CD4-positive, alpha-beta T cell treated with Interleukin-17A for 4 hours (primary cell): ENCODE measurements at places on chromosomes 7 and 10.

DNA sequence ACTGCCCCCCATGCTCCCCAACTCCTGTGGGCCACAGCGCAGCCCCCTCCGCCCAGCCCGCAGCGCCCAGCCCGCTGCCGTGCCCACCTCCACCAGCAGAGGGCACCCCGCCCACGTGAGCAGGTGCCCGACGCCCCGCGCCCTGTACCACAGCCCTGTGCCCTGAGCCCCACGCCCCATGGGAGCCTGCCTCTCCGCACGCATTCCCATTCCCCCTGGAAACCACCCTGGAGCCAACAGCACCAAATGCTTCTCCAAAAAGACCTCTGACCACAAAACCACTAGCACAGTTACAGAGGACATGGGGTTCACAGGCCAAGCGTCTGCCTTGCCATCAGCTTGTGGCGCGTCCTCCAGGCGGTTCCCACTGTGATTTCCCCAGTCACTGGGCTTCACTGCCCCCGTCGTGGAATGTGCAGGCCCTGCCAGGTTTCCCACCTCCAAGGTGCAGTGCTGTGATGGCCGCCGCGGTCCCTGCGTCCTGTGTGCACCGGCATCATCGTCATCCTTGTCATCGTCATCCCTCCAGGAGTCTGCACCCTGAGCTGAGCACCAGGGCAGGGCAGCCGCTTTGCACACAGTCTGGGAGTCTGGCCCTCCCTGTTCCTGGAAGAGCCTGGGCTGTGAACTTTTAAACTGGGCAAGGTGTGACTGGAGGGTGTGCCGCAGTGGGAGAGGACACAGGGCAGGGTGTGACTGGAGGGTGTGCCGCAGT is 61.7 kb downstream of the PWWP2B start:
- DNase-seq: peak; percentile 80

GRCh38 chr10:1061930-1062774 is 6.0 kb downstream of the WDR37 start:
- no peak for DNase-seq

- DNase-seq: no peak
These were observed 168.6 kb downstream of the REEP3 start for GRCh38 chr10:63689768-63690167.

DNA sequence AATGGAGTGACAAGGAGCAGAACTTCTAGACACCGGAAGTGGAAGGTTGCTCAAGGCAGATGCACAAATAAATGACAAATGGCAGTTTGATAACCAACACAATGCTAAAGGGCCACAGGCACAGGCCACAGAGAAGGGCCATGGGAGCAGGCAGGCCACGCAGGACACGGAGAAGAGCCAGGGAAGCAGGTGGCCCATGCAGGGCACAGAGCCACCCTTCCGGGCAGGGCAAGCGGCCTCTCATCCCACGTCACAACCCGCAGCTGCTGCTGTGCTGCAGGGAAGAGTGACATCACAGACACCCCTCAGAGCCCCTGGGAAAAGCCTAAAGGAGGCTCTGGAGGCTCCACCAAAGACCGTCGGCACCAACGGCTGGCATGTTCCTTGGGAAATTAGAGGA is 328.5 kb downstream of the PTPRN2 start:
- DNase-seq: no peak

- DNase-seq: no peak
These were observed 408.4 kb downstream of the PARD3 start for GRCh38 chr10:34406463-34407323.

DNA sequence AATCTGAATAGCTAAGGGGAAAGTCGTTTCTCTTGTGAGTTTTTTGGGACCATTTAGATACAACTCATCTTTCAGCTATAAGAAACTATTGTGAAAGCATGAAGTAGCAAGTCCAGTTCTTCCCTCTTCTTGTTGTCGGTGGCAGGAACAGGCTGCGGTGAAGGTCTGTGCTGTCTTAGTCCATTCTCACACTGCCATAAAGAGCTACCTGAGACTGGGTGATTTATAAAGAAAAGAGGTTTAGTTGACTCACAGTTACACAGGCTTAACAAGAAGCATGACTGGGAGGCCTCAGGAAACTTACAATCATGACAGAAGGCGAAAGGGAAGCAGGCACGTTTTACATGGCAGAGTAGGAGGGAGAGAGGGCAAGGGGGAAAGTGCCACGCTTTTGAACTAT is 261.8 kb downstream of the GATA3 start:
- no peak for DNase-seq

GRCh38 chr10:8463853-8464252 is 409.4 kb downstream of the GATA3 start:
- no peak for DNase-seq

GRCh38 chr7:112789453-112789816 is 758 bp downstream of the TMEM168 start:
- no peak for DNase-seq

GRCh38 chr7:139453673-139454321 is 29.7 kb downstream of the KLRG2 start:
- no peak for DNase-seq

DNA sequence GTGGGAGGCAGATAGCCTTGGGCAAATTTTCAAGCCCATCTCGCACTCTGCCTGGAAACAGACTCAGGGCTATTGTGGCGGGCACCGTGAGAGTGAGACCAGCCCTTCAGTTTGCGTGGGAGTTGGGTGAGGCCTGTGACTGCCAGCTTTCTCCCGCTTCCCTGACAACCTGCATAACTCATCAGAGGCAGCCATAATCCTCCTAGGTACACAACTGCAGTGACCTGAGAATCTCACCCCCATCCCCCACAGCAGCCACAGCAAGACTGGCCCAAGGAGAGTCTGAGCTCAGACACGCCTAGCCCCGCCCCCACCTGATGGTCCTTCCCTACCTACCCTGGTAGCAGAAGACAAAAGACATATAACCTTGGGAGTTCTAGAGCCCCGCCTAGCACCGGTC is 275.4 kb downstream of the GRID1 start:
- no peak for DNase-seq

GRCh38 chr10:104013489-104013888 is 46.5 kb downstream of the SLK start:
- no peak for DNase-seq

DNA sequence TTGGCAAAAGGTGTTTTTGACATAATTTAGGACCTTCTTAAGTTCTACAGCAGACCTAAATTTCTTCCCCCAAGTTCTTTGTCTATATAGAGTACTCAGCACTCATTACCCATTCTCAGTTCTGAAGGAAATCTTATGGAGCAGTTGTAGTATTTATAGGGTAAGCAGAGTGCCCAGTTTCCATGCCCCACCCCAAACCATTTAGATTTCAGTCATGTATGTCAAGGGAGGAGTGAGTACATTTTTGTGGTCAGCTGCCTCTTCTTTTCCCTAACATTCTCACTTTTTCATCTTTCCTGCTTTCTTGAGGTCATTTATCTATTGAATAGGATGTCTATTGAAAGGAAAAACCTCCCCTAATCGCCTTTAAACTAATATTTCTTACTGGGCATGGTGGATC is 83.3 kb downstream of the KAT6B start:
- DNase-seq: no peak

DNA sequence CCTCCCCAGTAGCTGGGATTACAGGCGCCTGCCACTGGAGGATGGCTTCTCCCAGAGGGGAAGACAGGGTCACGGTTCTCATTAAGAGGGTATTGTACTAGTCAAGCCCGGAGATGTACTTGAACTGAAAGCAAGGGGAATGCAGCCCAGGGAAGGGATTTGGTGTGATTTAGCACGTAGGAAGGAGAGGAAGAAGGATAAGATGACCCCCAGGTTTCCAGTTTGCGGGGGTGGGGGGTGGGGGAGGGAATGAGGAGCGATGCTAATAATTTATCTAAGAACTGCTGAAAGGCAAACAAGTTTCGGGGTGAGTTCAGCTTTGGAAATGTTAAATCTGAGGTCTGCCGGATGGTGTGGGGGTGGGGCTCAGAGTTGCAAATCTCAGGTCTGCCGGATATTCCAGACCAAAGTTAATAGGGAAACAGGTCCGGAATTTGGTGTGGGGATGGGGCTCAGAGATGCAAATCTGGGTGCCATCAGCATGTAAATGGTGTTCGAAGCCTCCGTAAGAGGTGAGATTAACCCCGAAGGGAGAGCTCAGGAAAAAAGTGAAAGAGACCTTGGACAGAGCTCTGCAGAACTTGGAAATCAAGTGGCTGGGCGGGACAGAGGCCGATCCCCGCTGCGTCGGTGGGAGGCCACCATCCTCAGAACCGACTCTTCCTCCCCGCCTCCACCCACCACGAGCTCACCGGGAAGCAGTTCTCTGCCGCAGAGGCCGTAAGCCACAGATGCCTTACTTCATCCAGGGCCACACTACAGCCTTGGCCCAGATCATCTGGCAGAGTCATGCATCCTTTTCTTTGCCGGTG is 1.6 kb upstream of the SEPHS1 start:
- DNase-seq: peak; percentile 46

DNA sequence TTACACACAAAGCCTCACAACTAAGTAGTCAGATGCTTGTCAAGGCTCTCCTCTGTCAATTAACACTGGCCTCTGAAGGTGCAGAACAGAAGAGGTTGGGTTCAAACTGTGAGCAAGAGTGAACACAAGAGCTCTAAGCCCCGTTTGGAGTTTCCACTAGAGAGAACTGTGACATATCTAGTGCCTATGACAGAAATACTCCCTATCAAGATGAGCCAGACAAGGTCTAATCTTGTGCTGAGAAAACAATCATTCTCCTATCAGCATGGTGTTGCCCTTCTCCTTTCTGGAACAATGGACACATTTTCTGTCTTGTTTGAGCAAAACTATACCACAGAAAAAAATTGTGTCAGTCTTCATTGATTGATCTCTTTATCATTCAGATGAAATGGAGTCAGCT is 62.4 kb upstream of the CCDC71L start:
- no peak for DNase-seq

DNA sequence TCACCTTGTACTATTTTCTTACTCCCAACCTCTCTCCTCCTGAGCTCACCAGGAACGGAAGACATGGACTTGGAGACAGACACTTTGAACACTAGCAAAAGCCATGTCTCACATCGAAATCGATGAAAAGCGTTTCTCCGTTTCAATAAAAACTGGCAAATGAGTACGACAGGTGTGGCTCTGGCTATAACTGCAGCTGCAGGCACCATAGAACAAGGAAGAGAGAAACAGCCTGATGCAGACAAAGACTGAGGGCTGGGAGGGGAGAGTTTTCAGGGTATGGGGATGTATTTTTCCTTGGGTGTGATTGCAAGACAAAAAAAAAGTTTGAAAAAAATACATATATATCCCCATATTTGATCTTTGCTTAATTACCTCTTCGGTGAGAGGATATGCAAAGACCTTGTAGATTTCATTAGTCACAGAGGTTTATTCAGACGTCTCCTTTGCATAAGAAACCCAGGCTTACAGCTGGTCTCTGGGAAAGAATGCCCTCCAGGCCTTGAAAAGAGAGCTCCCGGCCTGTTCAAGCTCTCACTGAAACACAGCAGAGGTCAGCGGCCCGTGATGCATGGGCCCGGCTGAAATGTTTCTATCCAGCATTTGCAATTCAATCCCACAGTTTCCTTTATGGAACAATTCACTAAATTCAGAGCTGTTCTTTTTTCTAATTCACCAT is 63.1 kb downstream of the TLL2 start:
- DNase-seq: no peak

DNA sequence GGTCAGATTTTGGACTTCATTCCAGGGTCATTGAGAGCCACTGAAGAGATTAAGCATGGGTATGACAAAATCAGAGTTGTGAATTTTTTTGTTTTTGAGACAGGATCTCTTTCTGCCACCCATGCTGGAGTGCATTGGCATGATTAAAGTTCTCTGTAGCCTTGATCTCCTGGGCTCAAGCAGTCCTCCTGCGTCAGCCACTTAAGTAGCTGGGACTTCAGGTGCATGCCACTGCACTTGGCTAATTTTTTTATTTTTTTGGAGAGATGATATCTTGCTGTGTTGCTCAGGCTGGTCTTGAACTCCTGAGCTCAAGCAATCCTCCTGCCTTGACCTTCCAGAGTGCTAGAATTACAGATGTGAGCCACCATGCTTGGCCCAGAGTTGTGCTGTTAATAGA is 52.5 kb upstream of the GLCCI1 start:
- no peak for DNase-seq

DNA sequence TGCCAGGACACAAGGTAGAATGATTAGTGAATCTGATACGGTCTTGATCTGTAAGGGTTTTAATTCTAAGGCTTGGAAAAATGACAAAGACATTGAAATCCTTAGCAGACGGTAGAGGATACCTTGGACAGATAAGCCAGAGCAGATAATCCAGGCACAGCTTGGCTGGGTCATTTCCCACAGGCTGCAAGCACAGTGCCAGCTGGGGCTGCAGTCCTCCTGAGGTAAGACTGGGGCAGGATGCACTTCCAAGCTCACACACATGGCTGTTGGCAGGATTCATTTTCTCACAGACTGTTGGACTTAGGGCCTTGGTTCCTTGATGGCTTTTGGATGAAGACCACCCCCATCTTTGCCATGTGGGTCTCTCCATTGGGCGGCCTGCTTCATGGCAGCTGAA is 63.2 kb upstream of the BMPER start:
- DNase-seq: no peak

DNA sequence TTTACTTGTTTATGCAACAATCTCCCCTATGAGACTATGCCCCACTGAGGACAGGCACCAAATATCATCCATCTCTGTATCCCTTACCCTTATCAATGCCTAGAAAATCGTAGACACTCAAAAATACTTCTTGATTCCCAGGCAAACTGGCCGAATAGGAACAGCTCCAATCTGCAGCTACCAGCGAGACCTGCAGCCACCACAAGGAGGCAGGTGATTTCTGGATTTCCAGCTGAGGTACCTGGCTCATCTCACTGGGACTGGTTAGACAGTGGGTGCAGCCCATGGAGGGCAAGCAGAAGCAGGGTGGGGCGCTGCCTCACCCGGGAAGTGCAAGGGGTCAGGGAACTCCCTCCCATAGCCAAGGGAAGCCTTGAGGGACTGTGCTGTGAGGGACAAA is 10.8 kb upstream of the PPP1R3C start:
- DNase-seq: no peak

- no peak for DNase-seq
These were observed 85.9 kb downstream of the ADARB2 start for GRCh38 chr10:1651270-1651966.

DNA sequence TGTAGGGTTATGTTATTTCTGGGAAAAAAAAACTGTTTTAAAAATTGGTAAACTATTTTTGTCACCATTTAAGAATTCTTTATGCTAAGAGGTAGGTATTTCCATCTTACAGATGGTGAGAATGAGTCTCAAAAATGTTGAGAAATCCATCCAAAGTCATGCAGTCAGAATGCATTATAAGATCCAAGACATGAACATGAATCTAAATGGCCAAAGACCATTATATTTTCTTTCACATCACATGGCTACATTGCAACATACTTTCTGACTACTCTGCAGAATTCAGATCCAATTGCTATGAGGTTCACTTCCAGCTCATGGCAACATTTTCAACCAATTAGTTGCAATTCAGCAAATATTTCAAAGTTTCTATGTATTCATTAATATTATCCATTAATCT is 181.2 kb downstream of the TWIST1 start:
- DNase-seq: no peak

- peak; percentile 6 for DNase-seq
These were observed 207.9 kb upstream of the MYO3A start for GRCh38 chr10:25725917-25726716.
